ENCODE measurements at places on chromosomes 11 and 22.
A peak's percentile ranks its signal among the peaks of the same experiment; 100 is the strongest.

GRCh38 chr11:123584186-123584585 is 70.2 kb downstream of the SCN3B start:
- H3K4me1 ChIP-seq = peaks cover 2% of the 10 kb centered on the region
- H3K36me3 ChIP-seq = no peaks in the 10 kb centered on the region
- no peak for DNase-seq
- H3K27ac ChIP-seq = no peak overlapping the region

DNA sequence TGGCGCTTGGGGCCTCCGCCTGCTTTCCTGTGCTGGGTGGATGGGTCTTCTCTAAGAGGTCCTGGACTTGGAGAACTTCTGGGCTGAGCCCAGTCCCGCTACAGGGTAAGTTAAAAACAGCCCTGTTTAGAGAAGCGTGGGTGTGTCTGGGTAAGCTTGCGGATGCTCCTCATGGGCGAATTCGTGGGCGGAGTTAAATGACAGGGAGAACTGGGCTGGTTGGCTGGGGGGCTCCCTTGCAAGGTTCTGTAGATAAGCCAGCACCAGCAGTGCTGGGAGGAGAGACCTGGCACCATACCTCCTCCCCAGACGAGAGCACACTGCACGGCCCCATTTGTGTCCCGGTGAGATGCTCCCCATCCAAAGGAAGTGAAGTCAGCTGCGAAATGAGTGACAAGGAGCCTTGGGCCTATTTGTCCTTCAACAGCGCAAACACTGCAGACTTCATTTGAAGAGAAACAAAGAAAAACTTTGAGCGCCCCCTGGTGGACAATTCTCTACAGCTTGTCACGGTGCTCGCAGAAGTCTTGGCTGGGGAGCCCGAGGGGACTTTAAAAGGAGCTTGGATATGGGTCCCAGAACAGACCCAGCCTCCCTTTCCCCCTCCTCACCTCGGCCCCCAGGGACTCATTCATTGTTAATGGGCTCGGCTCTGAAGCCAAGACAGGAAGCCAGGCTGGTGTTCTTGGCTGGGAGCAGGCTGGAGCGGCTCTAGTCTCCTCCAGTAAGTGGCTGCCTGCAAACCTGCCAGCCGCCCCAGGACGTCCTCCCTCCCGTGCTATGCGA is 39.5 kb downstream of the TP53I11 start:
- H3K36me3 ChIP-seq = no peaks in the 10 kb centered on the region
- H3K27ac ChIP-seq = no peak overlapping the region
- peaks cover 21% of the 10 kb centered on the region for H3K4me1 ChIP-seq
- H3K27me3 ChIP-seq = peaks cover 10% of the 10 kb centered on the region

DNA sequence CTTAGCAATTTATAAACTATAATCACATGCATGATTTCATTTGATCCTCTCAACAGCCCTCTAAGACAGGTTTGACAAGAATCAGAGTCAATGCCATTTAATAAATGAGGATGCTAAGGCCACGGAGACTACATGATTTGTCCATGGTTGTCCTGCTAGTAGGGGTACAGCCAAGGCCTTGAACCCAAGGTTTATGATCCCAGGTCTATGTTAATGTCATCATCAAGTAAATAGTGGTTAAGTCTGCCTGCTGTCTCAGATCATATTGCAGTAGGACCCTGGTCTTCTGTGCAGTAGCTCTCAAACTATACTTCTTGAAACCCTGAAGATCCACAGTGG is 17.7 kb upstream of the SYTL2 start:
- H3K27ac ChIP-seq = no peak overlapping the region
- H3K4me3 ChIP-seq = no peak overlapping the region
- no peak for DNase-seq
- no peaks in the 10 kb centered on the region for H3K36me3 ChIP-seq
- no peaks in the 10 kb centered on the region for H3K4me1 ChIP-seq

DNA sequence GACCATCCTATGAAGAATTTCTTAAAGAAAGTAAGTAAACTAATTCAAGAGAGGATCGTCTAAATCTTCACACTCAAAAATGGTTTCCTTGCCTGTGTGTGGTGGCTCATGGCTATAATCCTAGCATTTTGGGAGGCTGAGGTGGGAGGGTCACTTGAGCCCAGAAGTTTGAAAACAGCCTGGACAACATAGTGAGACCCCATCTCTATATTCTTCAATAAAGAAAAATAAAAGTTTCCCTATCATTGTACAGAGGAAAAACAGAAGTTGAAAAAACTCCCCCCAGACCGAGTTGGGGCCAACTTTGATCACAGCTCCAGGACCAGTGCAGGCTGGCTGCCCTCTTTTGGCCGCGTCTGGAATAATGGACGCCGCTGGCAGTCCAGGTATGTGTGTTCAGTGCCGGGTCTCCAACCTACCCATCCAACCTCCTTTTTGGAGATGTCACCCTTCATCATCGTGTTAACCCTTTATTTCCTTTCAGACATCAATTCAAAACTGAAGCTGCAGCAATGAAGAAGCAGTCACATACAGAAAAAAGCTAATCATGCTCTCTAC is 3.0 kb downstream of the RPS25 start:
- peak overlapping the region; percentile 30 for H3K4me3 ChIP-seq
- H3K27ac ChIP-seq = peak overlapping the region; percentile 69
- no peak for DNase-seq
- H3K36me3 ChIP-seq = peaks cover 65% of the 10 kb centered on the region

GRCh38 chr22:46934746-46935491 is 172.5 kb downstream of the TBC1D22A start:
- no peak overlapping the region for H3K4me3 ChIP-seq
- H3K4me1 ChIP-seq = peaks cover 28% of the 10 kb centered on the region
- no peak overlapping the region for H3K27ac ChIP-seq
- H3K36me3 ChIP-seq = peaks cover 39% of the 10 kb centered on the region
- DNase-seq = no peak
